Uterus (tissue), 4 donors: ENCODE measurements at places on chromosomes 6 and 20.

DNA sequence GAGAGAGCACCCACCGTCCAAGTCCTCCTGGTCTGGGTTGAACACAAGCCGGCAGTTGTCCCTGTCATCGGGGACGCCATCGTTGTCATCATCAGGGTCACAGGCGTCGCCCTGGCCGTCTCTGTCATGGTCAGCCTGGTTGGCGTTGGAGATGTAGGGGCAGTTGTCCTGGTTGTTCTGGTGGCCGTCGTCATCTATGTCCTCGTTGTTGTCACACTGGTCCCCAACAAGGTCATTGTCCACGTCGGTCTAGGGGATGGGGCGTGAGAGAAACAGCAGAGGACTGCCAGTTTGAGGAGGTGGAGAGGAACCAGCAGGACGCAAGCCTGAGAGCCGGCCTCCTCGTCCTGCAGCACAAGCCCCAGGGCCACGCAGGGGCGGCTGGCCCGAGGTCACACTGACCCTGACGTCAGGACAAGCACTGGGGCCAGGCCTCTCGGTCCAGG lies 28.5 kb downstream of the THBS2 start:
- peak; percentile 77 for DNase-seq

DNA sequence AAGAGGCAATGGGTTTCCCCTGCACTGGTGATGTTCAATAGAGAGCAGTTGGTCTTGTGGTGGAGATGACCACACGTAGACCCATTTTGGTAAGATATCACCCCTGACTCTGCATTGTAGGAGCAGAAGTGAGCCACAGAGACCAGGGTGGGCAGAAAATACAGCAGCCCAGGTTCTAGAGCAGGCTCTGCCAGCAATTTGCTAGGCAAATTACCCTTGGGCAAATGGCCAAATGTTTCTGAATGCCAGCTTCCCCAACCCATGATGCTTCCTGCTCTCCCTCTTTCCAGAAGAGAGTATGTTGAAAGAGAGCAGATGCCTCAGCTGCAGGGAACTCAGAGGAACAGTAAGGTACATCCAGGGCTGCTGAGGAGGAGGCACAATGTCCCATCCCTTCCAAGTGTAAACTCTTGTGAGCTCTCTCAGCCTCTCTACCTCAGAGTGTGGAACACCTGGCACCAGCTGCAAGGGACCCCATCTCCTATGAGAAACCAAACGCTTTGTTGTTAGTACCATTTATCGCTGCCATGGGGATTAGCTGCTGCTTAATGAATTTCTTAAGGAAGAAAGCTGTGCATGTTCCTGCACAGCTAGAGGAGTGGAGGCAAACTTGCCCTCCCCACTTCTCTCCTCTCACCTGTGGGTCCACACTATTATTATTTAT lies 317.5 kb upstream of the MOCS1 start:
- DNase-seq, result no peak

- no peak for DNase-seq
Measured at GRCh38 chr20:61727761-61728160, 337.9 kb downstream of the TAF4 start.

GRCh38 chr20:17403461-17403860 lies 127.7 kb downstream of the BFSP1 start:
- no peak for DNase-seq

GRCh38 chr6:165634101-165634880 lies 28.8 kb downstream of the PDE10A start:
- no peak for DNase-seq

- DNase-seq, result no peak
Measured at GRCh38 chr6:146884728-146885127, 286.0 kb downstream of the ADGB start.

- DNase-seq, result no peak
Measured at GRCh38 chr6:153056308-153056707, 53.8 kb upstream of the MTRF1L start.

DNA sequence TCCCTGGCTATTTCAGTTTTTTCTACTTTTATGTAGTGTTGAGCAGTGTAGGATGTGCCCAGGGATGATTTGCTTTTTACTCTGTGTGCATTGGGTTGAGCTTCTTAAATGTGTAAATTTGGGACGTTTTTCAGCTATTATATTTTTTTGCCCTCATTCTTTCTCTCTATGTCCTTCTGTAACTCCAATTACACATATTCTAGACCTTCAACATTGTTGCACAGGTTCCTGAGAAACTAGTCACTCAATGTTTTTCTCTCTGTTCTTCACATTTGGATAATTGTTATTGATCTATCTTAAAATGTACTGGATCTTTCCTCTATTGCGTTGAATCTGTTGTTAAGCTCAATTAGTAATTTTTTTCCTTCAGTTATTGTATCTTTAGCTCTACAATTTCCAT lies 162.7 kb upstream of the TCF21 start:
- DNase-seq, result no peak

GRCh38 chr20:54590856-54591255 lies 115.5 kb downstream of the DOK5 start:
- no peak for DNase-seq

GRCh38 chr6:148448369-148449012 lies 105.9 kb downstream of the SASH1 start:
- DNase-seq, result no peak

GRCh38 chr6:20438462-20439070 lies 36.9 kb downstream of the E2F3 start:
- no peak for DNase-seq

DNA sequence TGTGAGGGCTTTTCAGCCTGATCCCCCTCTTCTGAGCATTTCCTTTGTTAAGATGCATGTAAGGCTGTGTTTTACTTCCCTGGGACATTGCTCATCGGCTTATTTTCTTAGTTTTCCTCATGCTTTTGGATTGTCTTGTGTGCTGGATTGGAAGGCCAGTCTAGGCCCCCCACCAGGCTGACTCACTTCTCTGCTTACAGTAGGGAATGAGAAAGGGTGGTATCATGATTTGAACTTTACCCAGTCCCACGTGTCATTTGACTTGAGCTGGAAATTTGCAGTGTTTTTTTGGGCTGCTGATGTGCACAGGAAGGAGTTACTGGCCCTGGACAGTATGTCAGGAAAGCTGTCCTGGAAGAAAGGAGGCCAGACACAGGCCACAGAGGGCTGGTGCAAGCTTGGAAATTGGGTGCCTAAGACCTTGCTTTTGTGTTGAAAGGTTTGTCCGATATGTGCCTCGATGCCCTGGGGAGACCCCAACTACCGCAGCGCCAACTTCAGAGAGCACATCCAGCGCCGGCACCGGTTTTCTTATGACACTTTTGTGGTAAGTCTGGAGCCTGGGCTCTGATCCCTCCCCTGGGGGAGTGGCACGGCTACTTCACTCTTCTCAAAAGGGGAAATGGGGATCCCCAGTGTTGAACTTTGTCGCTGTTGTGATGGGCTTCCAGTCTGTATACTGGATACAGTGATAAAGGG lies 12.8 kb downstream of the RNF114 start:
- no peak for DNase-seq

DNA sequence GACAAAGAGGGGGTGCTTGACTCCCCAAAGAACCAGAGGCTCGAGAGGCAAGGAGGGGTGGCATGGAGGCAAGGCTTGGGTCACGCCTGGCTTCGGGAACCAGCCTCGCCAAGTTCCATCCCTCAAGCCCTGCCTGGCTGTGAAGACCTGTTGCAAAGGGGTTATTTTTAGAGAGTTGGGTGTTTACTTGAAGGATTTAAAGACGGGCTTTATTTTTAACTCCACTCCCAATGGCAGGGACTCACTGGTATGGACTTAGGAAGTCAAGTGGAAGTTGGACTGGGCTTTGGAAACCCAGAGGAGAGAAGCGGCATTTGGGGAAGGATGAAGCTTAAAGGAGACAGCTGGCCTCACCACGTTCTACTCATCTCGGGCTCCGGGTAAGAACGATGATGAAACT lies 43.1 kb downstream of the JPH2 start:
- no peak for DNase-seq

GRCh38 chr6:10521104-10521808 lies at the start of gene GCNT2:
GCNT2 (plus strand) TSS chr6:10521351; CDS start chr6:10528912, 7,561 bp downstream.
- no peak for DNase-seq

DNA sequence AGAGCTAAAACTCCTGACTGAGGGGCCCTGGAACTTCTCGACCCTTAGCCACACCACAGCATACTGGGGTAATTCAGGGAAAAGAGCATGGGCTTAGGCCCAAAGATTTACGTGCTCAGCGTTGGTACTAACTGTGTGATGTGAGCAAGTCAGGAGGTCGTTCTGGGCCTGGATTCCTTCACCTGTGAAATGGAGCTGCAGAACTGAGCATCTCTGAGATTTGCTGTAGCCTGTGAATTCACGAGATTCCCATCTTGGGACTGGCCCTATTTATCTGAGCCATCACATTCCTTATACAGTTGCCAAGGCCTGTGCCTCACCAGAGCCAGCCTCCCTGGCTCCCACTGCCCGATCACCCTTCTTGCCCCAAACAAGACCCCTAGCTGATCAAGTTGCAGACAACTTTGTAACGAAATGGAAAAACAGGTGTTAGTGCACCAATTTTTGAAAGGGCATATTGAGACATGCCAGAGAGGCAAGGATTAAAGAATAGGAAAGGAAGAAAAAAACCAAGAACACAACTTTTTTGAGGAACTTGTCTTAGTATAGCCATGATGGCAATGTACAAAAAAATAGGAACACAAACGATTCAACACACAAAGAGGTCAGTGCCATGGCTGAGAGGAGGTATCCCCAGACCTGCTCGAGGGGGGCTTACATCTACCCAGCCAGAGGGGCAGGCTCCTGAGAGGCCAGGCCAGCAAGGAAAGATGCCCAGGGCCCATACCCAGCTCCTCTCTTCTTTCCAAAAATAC lies 323.0 kb upstream of the JARID2 start:
- no peak for DNase-seq

DNA sequence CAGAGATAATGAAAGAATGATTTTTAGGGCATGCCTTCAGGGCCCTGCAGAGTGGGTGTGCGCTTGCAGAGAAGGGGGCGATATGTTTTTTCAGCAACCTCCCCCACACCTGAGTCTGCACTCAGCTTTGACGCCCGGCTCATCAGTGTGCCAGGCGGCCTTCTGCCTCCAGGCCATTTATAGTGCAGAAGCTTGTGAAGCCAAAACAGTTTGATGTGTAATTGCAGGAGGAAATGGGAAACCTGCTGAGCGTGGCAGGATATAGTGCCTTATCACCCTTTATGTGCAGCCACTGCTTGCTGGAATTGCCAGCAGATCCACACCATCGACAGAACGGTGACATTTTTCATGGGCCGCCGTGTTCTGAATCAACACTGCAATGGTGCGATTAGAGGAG lies 178.2 kb downstream of the CDH4 start:
- DNase-seq, result no peak

GRCh38 chr20:50415021-50415515 lies 95.1 kb upstream of the PTPN1 start:
- no peak for DNase-seq

DNA sequence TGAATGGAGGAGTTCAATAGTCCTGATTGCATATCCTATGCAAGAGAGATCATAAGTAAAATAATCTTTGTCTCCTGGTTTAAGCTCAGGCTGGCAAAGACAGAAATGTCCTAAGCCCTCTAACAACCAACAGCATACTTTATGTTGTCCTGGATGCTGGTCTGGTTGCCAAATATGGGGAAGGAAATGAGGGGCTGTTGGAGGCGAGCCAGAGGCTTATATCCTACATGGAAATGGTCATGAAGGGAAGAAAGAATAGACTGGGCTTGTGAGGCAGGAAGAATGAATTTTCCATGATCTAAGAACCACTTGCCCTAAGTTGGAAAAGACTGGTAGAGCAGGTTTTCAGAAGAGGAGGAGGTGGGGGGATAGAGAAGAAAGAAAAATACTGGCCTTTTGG lies 237.1 kb downstream of the SMOC2 start:
- peak; percentile 11 for DNase-seq

- DNase-seq, result no peak
Measured at GRCh38 chr6:153328194-153328593, 197.1 kb upstream of the RGS17 start.

DNA sequence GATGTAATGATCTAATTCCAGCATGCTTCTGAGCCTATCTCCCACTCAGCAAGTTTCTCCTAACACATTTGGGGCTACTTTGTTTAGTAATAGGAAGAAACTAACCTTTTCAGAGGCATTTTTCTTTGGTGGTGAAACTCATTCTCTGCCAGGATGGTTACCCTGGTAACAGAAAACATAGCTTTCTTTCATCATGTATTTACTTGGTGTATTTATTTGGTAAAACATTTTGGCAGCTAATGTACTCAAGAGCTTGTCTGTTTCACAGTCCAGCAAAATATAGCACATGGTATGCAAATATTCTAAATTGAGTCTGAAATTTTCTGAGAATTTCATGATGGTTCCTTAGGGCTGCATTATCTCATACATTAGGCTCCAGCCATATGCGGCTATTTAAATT lies 100.0 kb downstream of the SLC35B3 start:
- DNase-seq, result no peak

DNA sequence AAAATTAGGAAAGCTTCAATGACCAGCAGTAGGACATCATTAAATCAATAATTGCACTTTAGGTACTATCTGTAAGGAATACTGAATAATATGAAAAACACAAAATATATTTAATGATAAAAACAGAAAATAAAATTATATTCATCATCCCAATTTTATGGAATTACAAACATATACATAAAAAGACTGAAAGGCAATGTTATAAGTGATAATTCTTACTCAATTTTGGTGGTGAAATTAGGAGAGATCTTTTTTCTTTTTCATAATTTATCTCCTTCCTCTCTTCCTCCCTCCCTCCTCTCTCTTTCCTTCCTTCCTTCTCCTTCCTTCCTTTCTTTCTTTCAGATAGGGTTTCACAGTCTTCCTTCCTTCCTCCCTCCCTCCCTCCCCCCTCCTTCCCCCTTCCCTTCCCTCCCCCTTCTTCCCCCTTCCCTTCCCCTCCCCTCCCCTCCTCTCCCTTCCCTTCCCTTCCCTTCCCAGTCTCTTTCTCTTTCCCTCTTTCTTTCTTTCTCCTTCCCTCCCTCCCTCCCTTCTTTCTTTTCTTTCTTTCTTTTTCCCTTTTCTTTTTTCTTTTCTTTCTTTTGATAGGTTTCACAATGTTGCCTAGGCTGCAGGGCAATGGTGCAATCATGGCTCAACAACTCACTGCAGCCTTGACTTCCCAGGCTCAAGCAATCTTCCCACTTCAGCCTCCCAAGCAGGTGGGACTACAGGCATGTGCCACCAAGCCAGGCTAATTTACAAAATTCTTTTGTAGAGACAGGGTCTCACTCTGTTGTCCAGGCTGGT lies 36.8 kb downstream of the RSPH3 start:
- no peak for DNase-seq

- DNase-seq, result no peak
Measured at GRCh38 chr6:105981002-105981887, 104.9 kb upstream of the PRDM1 start.

GRCh38 chr6:55433446-55434130 lies 106.3 kb downstream of the GFRAL start:
- DNase-seq, result no peak

DNA sequence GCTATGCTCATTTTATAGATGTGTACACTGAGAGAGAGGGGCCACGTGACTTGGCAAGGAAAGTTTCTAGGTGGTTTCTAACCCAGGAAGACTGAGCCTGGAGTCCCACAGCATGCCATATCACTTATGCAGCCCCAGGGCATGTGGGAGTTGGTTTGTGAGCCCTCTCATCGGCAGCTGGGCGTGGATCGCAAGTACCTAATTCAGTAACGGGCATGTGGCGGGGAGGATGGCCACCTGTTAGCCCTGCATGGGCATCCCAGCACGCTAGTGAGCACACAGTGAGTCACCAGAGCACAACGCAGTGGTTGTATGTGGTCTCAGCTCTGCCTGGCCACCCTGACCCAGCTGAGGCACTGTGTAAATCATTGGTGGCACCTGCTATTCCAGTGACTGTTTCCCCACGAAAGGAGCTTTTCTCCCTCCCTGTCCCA lies 88.3 kb downstream of the NINL start:
- DNase-seq, result no peak

GRCh38 chr6:17962436-17963031 lies 24.9 kb downstream of the KIF13A start:
- peak; percentile 81 for DNase-seq

- DNase-seq, result no peak
Measured at GRCh38 chr6:167811442-167812087, 15.1 kb upstream of the AFDN start.
